ENCODE measurements at places on chromosomes 2 and 18. TPM values are rescaled to one million over a fixed set of nuclear protein-coding genes. Genes with fewer than 3 reads are reported as not detected.

GPR148 gene
- total RNA-seq, result 0.41 TPM

SMYD1 gene
- total RNA-seq, result not detected

SCN2A gene
- total RNA-seq, result 18.5 TPM

PXDN gene
- 137 TPM for total RNA-seq

DNA sequence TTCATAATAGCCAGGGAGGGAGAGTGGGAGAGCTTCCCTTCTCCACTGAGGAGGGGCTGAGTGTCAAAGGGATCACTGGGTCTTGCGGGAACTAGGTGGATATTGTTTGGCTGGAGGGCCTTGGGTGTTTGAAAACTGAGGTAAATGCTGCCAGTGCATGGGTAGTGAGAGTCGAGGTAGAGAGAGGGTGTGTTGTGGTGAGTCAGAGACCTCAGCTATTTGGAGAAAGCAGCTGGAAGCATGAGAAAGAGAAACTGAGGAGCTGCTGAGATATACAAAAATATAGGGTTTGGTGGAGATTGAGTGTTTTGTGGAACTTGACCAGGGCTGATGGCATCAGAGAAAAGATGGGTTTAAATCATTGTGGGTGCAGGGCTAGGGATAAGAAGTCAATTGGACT, 127.0 kb upstream of the CCDC195 start:
- DNase-seq, result peak; percentile 6

- no peak for DNase-seq
Observed at GRCh38 chr2:49860834-49861233, 706.5 kb upstream of the FSHR start.

- no peak for DNase-seq
Observed at GRCh38 chr18:35444636-35445035, 53.1 kb downstream of the INO80C start.

DNA sequence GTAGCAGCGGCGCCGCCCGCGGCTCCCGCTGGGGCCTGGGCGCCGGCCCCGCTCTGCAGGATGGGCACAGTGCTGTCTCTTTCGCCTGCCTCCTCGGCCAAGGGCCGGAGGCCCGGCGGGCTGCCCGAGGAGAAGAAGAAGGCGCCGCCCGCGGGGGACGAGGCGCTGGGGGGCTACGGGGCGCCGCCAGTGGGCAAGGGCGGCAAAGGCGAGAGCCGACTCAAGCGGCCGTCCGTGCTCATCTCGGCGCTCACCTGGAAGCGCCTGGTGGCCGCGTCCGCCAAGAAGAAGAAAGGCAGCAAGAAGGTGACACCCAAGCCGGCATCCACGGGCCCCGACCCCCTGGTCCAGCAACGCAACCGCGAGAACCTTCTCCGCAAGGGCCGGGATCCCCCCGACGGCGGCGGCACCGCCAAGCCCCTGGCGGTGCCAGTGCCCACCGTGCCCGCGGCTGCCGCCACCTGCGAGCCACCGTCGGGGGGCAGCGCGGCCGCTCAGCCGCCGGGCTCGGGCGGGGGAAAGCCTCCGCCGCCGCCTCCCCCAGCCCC, 369 bp downstream of the CDK5R2 start:
- no peak for DNase-seq

DNA sequence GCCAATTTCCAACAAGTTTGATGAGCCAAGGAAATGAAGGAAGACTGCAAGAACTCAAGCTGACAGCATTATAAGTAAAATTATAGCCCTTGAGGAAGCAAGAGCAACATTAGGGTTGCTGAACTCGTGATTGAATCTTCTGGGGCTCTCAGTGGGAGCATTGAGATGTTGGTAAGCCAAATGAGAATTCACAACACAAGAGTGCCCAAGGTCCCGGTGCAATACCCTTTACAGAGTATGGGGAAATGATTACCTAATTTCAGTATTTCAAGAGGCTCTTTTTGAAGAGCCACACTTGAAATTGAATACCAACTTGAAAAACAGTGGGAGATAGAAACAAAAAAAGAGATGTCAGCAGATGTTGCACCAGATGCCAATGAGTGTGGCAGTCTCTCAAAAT, 554.5 kb downstream of the STK39 start:
- no peak for DNase-seq

- DNase-seq, result peak; percentile 27
Observed at GRCh38 chr18:12658426-12659138, 675 bp upstream of the SPIRE1 start.

DNA sequence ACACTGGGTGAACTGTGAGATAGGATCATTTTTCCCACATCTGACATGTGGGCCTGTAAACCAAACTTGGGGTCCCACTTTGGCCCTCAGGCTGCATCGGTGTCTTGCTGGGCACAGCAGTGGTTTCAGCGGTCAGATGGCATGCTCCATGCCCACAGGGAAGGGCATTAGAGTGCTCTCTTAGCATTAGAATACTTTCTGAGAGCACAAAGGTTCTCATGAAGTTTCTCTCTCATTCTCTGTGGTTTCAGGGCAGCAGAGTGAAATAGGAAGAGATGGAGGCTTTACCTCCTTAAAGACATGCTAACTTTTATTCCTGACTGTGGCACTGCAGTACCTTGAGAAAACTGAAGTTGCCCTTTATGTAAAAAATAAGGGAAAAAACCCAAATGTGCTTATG, 36.6 kb upstream of the GATA6 start:
- no peak for DNase-seq

GRCh38 chr2:218477247-218477646, 58.3 kb downstream of the VIL1 start:
- no peak for DNase-seq

GRCh38 chr2:99398303-99398702, 61.1 kb downstream of the EIF5B start:
- DNase-seq, result no peak

- no peak for DNase-seq
Observed at GRCh38 chr2:16326711-16327300, 338.8 kb downstream of the CYRIA start.

GRCh38 chr2:235002198-235003095, 50.6 kb downstream of the SH3BP4 start:
- DNase-seq, result peak; percentile 77

DNA sequence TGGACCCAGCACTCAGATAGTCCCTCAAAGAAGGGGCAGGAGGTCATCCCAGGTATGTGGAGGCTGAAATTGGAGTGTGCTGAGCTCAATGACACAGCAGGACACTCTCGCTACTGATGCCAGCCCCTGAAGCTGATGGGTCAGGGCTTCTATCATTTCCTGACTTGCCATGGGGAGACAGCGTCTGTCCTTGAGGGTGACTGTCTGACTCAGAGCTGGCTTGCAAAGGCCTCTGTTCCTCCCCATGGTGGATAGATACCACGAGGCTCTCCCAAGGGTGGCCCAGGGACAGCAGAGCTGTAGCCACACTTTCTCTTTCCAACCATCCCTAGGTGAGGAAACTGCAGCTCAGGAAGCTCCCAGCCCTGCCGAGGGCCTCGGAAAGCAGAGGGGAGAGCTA, 10.8 kb downstream of the ALPG start:
- no peak for DNase-seq

DNA sequence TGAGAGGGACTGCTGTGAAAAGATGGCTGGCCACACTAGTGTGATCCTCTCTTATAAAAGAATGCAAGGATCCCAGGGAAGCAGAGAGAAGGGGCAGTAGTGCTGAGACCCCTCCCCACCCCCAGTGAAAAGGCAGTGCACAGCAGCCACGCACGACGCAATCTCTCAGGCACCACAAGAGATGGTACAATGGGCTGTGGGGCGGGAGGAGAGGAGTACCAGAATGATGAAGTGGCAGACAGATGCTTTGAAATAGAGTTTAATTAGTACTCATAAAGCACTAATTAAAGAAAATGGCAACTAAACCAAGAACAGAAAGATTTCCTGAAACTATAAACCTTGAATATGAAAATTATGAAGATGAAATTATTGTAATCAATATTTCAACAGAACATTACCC, 29.0 kb downstream of the B4GALT6 start:
- DNase-seq, result no peak

DNA sequence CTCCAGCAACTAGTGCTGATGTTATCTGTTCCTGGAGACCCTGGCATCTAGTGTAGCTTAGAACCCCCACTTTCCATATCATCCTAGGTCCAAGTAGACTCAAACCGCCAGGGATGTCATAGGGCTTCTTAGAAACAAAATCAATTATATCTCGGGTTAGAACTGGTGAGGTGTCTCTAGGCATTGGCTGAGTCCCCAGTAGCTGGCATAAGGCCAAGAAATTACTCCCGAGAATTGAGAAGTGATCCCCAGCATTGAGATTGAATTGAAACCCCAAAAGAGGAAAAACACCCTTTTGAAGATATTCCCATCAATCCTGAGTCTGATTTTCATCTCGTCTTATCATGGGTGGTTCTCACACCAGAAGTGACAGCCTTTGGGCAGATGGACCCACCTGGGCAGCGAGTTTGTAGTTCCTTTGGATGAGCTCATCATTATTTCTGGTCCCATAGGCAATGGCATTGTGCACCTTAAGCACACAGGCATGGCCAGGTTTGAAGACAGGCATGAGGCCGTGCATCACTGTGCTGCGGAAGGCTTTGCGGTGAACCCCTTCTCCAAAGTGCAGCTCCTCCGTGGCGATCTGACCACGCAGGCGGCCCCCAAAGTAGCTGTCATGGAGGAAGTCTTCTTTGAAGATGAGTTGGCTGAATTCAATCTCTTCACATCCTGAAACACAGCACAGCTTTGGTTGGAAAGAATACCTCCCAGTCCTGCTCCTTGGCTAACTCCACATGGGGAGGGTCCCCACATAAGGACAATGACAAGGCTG, 112.2 kb downstream of the ALPK2 start:
- no peak for DNase-seq

DNA sequence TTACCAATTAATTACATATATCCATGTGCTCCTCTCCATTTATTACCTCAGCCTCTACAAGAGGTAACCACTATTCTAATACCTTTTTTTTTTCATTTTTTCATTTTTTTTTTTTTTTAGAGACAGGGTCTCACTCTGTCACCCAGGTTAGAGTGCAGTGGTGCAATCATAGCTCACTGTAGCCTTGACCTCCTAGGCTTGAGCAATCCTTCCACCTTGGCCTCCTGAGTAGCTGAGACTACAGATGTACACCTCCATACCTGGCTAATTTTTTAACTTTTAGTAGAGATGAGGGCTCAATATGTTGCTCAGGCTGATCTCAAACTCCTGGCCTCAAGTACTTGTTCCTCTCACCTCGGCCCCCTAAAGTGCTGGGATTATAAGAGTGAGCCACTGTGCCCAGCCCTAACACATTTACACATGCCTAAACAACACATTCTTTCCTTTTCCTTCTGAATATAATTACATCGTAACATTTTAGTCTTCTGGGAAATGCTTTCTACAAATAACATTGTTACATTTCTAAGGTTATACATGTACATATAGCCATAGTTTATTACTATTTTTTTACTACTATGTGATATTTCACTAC, 10.5 kb downstream of the PPIL3 start:
- no peak for DNase-seq

GRCh38 chr2:144472911-144473310, 47.0 kb downstream of the ZEB2 start:
- no peak for DNase-seq

- no peak for DNase-seq
Observed at GRCh38 chr2:233450864-233451575, 96.7 kb downstream of the DGKD start.

- DNase-seq, result no peak
Observed at GRCh38 chr2:235976956-235977355, 191.2 kb downstream of the GBX2 start.

GRCh38 chr2:158745067-158745865, 49.9 kb upstream of the DAPL1 start:
- DNase-seq, result peak; percentile 80

- no peak for DNase-seq
Observed at GRCh38 chr2:31415421-31415820, 879 bp upstream of the XDH start.

- no peak for DNase-seq
Observed at GRCh38 chr2:185108588-185108987, 510.3 kb downstream of the ZNF804A start.

DNA sequence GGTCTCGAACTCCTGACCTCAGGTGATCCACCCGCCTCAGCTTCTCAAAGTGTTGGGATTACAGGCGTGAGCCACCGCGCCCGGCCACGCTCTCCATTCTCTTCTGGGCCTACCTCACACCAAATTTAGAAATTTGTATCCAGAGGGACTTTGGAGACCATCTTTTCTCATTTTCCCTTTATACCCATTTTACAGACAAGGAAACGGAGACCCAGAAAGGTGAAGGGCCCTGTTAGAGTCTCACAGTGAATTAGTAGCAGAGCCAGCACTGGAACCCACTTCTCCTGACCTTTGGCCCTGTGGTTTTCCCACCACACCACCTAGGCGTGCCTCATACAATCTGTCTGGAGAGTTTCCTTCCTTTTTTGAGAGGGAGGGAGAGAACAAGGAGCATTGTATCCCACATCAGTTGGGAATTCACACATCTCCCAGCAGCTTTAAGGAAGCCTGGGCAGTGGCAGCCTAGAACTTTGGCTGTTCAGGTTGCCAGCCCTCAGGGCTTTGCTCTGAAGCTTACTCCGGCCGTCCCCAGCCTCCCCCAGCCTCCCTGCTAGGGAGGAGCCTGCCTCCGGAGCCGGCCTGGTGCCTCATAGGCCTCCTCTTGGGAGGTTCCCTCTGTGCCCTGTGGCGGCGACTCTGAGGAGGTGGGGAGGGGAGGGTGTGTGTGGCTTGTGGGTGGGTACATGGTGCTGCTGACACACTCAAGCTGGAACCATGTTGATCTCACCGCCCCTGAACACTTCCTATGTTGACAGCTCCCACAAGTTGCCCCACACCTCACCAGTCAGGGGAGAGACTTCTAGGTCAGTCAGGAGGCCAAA, 13.8 kb downstream of the FOSL2 start:
- no peak for DNase-seq

DNA sequence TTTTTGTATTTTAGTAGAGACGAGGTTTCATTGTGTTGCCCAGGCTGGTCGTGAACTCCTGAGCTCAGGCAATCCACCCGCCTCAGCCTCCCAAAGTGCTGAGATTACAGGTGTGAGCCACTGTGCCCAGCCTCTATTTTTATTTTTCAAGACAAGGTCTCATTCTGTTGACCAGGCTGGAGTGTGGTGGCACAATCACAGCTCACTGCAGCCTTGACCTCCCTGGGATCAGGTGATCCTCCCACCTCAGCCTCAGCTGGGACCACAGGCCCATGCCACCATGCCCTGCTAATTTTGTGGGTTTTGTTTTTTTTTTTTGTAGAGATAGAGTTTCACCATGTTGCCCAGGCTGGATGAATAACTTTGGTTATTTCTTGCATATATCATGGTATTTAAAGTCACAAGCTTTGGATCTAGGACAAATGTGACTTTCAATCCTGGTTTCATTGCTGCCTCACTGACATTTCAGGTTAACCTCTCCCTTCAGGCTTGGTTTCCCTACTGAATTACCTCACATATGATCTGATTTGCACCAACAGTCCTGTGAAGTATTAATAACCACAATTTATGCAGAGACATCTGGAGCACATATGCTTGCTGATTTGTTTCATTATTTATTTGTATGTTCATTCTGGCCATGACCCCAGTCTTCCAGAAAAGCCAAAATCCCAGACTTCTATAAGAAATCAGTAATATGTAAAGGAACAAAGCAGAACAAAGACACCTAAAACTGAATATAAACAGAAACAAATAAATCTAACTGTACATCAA, 17.5 kb upstream of the RAB31 start:
- peak; percentile 39 for DNase-seq

All from fibroblast of the aortic adventitia (primary cell).